ENCODE measurements at places on chromosomes 1 and 21. TPM values are rescaled to one million over a fixed set of nuclear protein-coding genes. Genes with fewer than 3 reads are reported as not detected.
A peak's percentile ranks its signal among the peaks of the same experiment; 100 is the strongest.

TIAM1 gene
- 0.84 TPM for total RNA-seq

TCHH gene
- not detected for total RNA-seq

DNA sequence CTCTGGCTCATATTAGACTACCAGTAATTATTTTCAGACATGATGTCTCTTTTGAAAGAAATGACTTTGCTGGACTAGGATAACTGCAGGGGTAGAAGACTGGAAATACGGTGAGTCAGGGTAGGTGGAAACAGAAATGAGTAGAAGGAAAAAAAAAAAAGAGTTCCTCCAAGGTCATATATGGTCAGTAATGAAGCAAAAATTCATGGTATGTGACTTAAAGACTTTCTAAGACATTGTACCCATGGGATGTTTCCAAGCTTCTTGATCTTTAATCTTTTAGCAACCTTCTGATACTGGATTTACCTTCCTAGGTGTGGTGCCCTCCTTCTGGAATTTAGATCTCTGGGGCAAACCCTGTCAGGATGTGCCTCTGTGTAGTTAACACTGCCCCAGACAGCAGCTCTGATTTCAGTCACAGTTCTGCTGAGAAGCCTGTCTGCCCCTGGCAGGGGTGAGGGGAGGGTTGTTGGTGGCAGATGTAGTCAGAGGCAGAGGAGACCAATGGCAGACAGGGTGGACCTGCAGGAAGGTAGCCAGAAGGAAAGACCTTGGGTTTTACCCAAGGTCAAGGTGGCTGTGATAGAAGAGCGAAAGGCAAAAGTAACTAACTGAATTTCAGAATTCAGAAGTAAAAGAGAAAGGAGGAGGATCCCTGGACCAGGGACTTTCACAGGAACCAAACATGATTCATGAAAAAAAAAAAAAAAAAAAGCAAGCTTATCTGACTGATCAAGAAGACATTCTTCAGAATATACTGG, 44.1 kb upstream of the BCL10 start:
- H3K4me1 ChIP-seq, result no peaks in the 10 kb centered on the region
- H3K4me3 ChIP-seq, result no peak overlapping the region
- DNase-seq, result no peak
- H3K27ac ChIP-seq, result no peak overlapping the region
- no peaks in the 10 kb centered on the region for H3K27me3 ChIP-seq

DNA sequence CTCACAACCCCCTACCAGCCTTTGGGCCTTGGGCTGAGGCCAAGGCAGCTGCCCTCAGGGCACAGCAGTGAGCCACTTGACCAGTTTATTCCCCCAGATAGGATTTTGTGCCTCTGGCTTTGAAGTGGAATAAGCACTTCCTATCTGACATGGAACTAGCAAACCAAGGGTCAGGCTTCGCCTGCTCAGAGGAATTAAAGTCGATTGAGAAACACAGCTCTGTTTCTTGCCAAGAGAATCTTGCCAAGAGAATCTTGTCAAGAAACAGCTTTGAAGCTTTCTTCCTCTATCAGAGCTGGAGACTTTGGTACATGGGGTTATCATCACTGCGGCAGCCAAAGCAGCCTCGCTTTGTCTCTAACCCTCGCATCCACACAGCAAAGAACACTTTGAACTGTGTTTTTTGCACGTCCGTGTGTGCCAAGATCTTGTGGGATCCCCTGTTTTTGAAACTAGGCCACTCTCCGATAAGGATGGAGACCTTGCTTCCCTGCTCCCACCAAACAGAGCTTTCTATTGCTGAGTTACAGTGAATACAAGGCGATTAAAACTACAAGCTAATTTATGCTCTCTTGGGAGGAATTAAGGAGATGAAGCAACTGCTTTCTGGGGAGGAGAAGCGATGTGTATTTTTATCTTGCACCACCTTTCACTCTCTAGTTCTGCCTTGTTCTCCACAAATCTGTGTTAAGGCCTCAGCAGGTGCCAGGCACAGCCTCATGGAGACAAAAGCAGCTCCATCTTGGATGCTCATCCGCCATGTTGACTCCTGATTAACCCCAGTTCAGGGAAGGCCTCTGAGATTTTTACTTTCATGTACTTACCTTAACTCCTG, 67.3 kb downstream of the RHOU start:
- no peak overlapping the region for H3K4me3 ChIP-seq
- H3K4me1 ChIP-seq, result peaks cover 2% of the 10 kb centered on the region
- H3K27me3 ChIP-seq, result peaks cover 7% of the 10 kb centered on the region
- H3K36me3 ChIP-seq, result no peaks in the 10 kb centered on the region

GRCh38 chr1:185719021-185719420, 15.2 kb upstream of the HMCN1 start:
- DNase-seq, result no peak
- peaks cover 15% of the 10 kb centered on the region for H3K27me3 ChIP-seq
- H3K27ac ChIP-seq, result no peak overlapping the region

DNA sequence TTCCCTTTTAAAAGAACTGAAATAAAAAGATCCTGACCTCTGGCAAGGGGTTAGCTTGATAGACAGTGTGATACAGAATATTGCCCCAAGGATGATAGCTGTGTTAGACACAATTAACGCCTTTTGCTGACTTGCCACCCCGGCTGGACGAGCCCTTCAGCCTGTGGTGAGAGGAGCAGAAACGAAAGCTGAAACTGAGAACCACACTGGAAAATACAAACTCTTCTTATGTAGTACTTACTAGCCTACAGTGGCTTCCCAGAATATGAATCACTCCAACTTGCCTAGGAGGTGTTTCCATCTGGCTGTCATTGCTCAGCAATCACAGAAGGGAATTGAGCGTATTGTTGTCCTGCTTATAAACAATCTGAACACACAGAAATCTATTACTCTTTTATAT, 22.9 kb downstream of the SAMSN1 start:
- H3K4me3 ChIP-seq, result peak overlapping the region; percentile 78
- H3K27me3 ChIP-seq, result no peaks in the 10 kb centered on the region
- DNase-seq, result no peak
- peak overlapping the region; percentile 82 for H3K27ac ChIP-seq

GRCh38 chr1:9294910-9295636, 2.4 kb downstream of the SPSB1 start:
- no peaks in the 10 kb centered on the region for H3K36me3 ChIP-seq
- H3K27me3 ChIP-seq, result no peaks in the 10 kb centered on the region
- peak overlapping the region; percentile 12 for H3K27ac ChIP-seq
- no peak overlapping the region for H3K4me3 ChIP-seq

GRCh38 chr1:150138044-150138443, 11.7 kb upstream of the PLEKHO1 start:
- no peak for DNase-seq
- peaks cover 7% of the 10 kb centered on the region for H3K4me1 ChIP-seq
- H3K36me3 ChIP-seq, result peaks cover 2% of the 10 kb centered on the region
- no peaks in the 10 kb centered on the region for H3K27me3 ChIP-seq
